Progenitor cell of endocrine pancreas (in vitro differentiated cells): ENCODE measurements at places on chromosomes 2 and 18. TPM values are rescaled to one million over a fixed set of nuclear protein-coding genes. Genes with fewer than 3 reads are reported as not detected.
A peak's percentile ranks its signal among the peaks of the same experiment; 100 is the strongest.

Gene PRKCE
- total RNA-seq = 3.9 and 4.2 TPM in 2 replicates

Gene ZNF521
- 39.1 and 41.4 TPM in 2 replicates for total RNA-seq

Gene INHA
- total RNA-seq = 1.5 and 1.7 TPM in 2 replicates

Gene PCARE
- not detected in 2 replicates for total RNA-seq

Gene LRRC30
- total RNA-seq = not detected in 2 replicates

Gene SALL3
- total RNA-seq = 0.34 and 0.51 TPM in 2 replicates

Gene UGT1A10
- not detected in 2 replicates for total RNA-seq

Gene GAD1
- total RNA-seq = 0.27 and 0.43 TPM in 2 replicates

Gene ZNF516
- 106 and 108 TPM in 2 replicates for total RNA-seq

Gene DTNA
- 25.4 and 34.0 TPM in 2 replicates for total RNA-seq

Gene REG3G
- not detected in 2 replicates for total RNA-seq

Gene EDAR
- total RNA-seq = 0.24 and 0.69 TPM in 2 replicates

Gene MYO3B
- 0.22 TPM in 1 of 2 replicates, not detected in the other for total RNA-seq

Gene SULT1C3
- total RNA-seq = not detected in 2 replicates

DNA sequence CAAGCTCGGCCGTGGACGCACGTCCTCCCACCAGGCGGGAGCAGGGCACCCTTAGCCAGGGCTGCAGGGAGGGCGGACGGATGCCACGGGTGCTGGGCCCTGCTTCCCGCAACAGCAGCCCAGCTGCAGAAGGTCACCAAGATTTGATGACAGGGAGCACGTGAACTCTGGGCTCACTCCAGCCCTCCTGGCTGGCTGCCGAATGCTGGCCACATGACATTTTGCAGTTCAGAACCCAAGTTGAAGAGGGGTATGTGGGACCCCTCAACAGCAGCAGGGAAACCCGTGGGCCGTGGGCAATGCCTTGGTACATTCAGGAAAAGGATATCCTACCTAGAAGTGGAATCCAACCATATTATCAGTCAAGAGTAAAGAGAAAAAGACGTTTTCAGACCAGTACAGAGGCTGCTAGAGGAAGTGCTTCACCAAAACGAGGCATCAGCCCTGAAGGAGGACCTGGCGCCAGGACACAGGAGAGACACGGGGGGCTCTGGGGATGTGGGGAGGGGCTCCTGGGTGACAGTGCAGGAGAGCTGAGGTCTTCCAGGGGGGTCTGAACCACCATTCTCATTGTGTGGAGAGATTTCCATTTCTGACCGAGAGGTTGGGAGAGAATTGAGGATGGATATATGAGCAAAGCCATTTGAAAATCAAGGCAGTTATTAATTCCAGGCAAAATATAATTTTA, 107.4 kb upstream of the CTDP1 start:
- no peak for DNase-seq

- no peak for DNase-seq
Measured at GRCh38 chr2:216761133-216761532, 65.8 kb upstream of the IGFBP5 start.

DNA sequence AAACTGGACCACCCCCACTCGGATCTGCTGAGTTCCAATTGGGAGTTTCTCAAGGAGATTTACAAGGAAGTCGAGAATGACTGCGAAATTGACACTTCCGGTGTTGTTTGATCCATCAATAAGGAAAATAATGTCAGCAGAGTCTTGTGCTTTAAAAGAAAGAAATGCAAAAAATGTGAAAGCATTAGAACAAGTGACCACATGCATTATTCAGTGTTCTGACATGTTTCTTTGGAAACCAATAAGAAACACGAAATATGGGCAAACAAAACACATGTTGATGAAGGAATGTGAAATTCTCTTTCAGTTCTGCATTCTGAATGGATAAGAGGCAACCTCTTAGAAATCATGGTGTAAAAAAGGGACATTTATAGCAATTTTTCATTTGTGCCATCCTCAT, 25.9 kb downstream of the COL6A3 start:
- DNase-seq = no peak

DNA sequence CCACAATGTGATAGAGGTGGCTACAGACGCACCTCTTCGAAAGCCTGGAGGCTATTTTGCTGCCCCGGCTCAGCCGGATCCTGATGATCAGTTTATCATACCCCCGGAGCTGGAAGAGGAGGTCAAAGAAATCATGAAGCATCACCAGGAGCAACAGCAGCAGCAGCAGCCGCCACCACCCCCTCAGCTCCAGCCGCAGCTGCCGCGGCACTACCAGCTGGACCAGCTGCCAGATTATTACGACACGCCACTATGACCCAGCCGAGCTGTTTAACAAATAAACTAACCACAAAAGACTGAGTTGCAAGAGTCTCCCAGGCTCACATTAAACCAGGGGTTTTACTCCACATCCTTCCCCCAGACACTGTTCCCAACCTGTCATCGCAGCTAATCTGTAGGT, 263.8 kb downstream of the PHLPP1 start:
- DNase-seq = no peak

- no peak for DNase-seq
Measured at GRCh38 chr2:109292386-109292785, 163.4 kb downstream of the SH3RF3 start.

GRCh38 chr2:185291035-185291647, 447.5 kb upstream of the FSIP2 start:
- DNase-seq = peak; percentile 50

- no peak for DNase-seq
Measured at GRCh38 chr2:112876971-112877361, 34.0 kb upstream of the IL37 start.

GRCh38 chr2:201806442-201807170, at the start of gene CDK15:
CDK15 (plus strand) TSS chr2:201806537; CDS start chr2:201806665, 128 bp downstream.
- DNase-seq = no peak

- no peak for DNase-seq
Measured at GRCh38 chr2:145985517-145985916, 1465.6 kb upstream of the ZEB2 start.

GRCh38 chr2:101704046-101704466, 6.5 kb downstream of the MAP4K4 start:
- DNase-seq = no peak

DNA sequence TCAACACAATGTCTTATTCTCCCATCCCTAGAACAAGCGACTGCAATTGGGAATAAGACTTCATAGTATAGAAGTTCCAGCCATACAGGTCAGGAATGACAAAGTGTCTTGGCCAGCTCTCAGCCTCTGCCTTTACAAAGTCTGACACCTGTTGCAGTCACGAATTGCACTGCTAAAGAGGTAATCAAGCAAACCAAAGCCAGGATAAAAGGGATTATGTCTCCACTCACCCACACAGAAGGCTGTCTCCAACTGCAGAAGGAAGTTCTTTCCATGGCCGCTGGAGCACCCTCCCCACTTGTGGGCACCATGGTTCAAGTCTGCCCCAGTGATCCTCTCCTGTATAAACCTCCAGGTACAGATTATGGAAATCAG, 114.8 kb upstream of the PKDCC start:
- DNase-seq = no peak

DNA sequence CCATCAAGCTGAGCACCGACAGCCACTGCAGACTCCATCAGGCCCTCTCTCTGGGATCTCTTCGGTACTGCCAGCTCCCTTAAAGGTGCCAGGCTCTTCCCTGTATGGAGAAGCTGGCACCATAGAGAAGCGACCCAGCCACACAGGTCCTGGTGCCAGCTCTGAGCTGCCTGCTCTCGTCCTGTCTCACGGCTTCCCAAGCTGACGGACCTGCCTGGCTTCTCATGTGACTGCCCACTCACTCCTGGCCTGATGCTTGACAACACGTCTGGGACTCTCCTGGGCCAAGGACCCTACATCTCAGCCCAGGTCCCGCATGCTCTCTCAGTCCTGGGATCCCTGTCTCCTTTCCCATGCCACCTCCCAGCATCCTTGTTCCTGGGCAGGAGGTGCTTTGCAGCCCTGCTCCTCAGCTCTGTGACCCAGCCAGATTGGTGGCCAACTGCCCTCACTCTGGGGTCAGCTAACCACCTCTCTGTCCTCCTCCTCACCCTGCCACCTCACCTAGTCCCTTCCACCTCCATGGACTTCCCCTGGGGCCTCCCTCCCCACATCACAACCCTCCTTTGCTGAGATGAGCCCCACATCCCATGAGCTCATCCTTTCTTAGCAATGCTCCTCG, 12.5 kb upstream of the ATOH8 start:
- no peak for DNase-seq

GRCh38 chr18:7750095-7750663, 183.1 kb downstream of the PTPRM start:
- no peak for DNase-seq

DNA sequence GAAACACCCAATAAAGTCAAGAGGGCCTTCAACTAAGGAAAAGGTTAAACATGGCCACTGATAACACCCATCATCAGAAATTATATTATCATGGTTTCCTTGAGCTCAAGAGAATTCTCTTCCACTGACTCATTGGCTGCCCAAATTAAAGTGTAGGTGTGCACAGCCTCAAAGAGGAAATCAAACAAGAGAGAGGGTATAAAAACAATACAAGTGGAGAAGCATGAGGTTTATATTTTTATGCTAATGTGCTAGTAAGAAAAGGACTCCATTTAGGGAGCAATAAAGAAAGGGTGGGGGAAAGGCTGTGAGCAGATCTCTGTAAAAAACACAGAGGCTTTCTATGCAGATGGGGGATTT, 168.8 kb upstream of the VRK2 start:
- no peak for DNase-seq

DNA sequence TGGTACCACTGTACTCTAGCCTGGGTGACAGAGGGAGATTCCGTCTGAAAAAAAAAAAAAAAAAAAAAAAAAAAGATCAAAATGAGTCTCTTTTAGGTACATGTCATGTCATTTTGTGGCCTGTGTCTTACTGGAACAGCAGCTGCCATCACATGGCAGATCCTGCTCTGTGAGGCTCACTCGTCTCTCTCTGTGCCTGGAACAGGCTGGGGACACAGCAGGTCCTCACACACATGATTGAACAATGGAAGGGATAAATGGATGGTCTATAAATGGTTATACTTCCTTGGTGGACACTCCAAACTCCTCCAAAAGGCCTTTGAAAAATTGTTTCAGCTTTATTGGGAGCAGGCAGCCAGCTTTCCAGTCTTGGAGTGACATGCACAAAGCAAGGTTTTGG, 236.2 kb upstream of the COPS8 start:
- DNase-seq = no peak

- no peak for DNase-seq
Measured at GRCh38 chr2:134501476-134502091, 217.2 kb downstream of the TMEM163 start.

- no peak for DNase-seq
Measured at GRCh38 chr2:180709392-180710145, 270.8 kb upstream of the UBE2E3 start.

- DNase-seq = peak; percentile 63
Measured at GRCh38 chr2:96637385-96638143, 548 bp downstream of the KANSL3 start.

- DNase-seq = no peak
Measured at GRCh38 chr18:78790960-78791359, 188.7 kb upstream of the SALL3 start.

DNA sequence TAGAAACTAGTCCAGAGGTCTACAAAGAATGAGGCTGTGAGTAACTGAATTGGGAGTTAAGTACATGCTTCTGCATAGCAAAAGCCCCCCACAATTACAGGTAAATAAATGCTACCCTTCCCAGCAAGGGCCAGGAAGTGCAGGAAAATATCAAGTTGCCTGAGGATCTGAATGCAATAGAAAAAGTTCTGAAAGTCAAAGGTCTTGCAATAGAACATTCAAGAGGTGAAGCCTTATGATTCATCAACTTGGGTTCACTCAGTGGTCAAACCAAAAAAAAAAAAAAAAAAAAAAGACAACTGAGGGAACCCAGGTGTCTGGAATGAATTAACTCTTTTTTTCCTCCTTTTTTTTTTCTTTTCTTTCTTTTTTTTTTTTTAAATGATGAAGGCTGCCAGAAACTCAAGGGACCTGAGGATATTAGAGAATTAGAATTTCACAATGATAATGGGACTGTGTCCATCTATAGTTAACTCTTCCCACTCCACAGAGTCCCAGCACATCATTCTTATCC, 42.9 kb upstream of the RFX8 start:
- DNase-seq = no peak
